Pons (tissue), 1 donor: ENCODE measurements at places on chromosomes 2 and 18.

GRCh38 chr2:152925547-152926448 lies 207.4 kb downstream of the ARL6IP6 start:
- DNase-seq: peak; percentile 66

GRCh38 chr2:226057365-226057764 lies 657.9 kb downstream of the NYAP2 start:
- DNase-seq: no peak

DNA sequence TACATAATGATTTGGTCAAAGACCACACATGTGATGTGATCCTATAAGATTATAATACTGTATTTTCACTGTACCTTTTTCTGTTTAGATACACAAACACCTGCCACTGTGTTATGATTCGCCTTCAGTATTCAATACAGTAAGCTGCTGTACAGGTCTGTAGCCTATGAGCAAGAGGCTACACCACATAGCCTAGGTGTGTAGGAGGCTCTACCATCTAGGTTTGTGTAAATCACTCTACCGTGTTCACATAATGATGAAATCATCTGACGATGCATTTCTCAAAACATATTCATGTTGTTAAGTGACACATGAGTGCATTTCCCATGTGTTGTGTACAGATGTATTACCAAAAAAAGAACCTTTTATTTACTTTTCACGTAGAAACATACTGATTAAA lies 74.5 kb downstream of the USP40 start:
- DNase-seq: no peak

- DNase-seq: no peak
Observed at GRCh38 chr18:7904529-7904928, 337.4 kb downstream of the PTPRM start.

DNA sequence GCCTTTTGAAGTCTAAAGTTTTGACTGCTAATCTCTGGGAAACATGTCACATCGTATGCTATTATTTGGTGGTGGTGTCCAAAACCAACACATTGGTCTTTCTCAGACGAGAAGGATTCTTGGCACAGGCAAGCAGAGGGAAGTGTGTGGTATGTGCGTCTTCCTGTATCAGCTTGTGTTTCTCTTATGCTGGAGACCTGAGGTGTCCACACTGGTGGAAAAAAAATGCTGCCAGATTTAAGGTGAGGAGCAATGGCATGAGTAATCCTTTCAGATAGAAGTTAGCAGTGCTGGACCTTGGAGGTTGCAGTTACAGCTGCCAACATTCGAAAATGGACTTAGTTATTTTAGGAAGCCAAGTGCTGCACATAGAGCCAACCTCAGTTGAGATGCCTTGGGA lies 11.7 kb upstream of the FHL2 start:
- DNase-seq: no peak

GRCh38 chr2:138103156-138103555 lies 138.9 kb downstream of the HNMT start:
- DNase-seq: no peak

DNA sequence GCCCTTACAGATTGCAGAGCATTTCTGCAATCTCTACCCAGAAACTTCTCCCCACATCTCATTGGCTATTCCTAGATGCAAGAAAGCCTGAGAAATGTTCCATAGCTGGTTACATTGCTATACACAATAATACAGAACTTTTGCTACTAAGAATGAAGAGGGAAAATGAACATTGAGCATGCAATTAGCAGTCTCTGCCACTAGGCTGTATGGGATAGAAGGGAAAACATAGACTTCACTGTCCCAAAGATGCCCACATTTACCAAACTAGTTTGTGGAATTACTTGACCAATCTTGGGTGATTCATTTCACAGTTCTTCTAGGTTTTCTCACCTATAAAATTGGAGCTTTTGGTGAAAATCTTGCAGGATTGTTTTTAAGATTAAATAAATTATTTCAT lies 265.7 kb upstream of the NT5C1B start:
- peak; percentile 6 for DNase-seq

DNA sequence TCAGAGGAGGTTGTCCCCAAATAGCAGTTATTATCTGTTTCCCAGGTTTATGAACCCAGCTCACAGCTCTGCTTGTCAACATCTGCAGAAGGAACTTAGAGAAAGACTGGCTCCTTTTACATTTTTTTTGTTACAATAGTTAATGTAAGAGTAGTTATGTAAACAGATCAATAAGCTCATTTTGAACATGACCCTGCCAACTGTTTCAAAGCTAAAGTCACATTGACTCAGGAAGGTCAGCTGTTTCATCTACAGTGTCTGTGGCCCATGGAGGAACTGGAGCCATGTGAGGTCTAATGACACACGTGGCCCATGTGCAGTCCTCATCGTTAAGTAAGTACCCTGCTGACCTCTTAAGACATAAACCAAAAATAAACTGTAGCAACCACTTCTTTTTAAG lies 97.1 kb downstream of the SH3RF3 start:
- DNase-seq: peak; percentile 41

DNA sequence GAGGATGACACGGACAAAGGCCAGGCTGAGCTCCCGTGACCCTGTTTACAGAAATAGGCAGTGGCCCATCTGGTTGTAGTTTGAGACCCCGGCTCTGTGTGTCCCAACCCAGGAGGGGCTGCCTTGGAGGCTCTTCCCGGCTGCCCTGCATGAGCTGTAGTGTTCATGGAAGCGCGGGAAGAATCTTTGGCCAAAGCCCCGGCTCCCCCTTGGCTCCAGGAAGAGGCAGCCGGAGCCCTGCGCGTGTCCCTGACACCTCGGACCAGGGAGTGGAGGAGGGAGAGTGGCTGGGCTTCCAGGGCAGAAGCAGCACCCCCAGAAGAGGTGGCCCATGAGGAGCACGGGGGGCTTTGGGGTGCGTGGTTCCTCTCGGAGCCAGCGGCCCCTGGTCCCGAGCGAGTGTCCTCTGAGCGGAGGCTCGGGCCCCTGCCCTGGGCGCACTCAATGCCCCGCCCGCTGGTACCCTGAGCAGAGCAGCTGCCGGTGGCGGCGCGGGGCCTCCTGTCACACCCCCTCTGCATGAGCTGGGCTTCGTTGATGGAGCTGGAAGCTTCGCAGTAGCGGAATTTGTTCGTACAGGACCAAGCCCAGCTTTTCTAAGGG lies 21.7 kb downstream of the GPR35 start:
- no peak for DNase-seq

DNA sequence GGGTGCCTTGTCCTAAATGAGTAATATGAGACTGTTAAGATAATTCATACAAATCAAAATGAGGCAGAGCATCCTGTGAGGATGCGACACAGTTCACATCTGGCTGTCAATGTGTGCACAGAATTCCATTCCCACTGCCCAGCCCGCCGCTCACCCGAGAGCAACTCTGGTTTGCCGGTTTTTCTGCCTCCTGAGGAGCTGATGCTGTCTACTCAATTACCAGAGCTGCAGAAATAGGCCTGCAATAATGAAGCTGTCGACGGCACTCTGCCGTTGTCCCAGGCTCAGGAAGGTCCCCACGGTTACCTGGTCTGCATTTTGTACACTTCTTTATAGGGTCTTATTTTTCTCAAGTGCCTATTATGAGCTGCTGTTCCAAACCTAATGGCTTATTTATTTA lies 55.7 kb upstream of the LYPD1 start:
- no peak for DNase-seq

- DNase-seq: no peak
Observed at GRCh38 chr2:168992026-168992425, 39.1 kb downstream of the ABCB11 start.

GRCh38 chr2:111042772-111043771 lies 77.6 kb upstream of the BCL2L11 start:
- DNase-seq: no peak

DNA sequence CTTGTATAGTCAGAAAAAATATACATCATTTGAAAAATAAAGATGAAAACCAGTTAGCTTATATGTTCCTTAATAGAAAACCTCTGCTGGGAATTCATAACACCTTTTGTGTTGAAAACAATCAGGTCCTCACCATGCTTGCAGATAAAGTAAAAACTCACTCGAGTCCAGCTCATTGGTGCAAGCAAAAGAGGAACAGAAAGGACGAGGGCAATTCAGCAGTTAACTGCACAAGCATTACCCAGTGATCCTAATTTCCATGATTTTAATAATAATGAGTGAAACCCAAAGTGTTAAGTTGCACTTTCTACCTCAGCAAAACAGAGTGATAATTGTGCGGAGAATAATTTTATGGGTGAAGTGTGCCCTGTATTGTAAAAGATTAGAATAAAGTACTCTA lies 839.9 kb downstream of the BCL11A start:
- DNase-seq: no peak

DNA sequence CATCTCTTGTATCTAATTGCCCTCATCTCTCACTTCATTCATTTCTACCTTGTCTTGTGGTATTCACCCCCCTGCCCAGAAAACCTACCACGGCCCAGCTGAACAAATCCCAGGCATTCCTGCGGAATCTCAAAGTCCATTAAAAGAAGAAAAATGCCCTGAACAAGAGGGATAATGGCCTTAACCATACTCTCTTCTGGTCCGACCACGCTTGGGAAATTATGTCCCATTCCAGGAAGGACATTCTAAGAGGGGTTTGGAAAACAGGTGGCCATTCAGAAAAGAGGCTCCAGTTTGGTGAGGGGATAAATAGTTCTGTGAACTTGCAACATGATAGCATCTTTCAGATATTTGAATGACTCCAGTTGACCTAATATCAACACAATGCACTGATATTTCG lies 349.9 kb upstream of the ZNF521 start:
- DNase-seq: no peak

DNA sequence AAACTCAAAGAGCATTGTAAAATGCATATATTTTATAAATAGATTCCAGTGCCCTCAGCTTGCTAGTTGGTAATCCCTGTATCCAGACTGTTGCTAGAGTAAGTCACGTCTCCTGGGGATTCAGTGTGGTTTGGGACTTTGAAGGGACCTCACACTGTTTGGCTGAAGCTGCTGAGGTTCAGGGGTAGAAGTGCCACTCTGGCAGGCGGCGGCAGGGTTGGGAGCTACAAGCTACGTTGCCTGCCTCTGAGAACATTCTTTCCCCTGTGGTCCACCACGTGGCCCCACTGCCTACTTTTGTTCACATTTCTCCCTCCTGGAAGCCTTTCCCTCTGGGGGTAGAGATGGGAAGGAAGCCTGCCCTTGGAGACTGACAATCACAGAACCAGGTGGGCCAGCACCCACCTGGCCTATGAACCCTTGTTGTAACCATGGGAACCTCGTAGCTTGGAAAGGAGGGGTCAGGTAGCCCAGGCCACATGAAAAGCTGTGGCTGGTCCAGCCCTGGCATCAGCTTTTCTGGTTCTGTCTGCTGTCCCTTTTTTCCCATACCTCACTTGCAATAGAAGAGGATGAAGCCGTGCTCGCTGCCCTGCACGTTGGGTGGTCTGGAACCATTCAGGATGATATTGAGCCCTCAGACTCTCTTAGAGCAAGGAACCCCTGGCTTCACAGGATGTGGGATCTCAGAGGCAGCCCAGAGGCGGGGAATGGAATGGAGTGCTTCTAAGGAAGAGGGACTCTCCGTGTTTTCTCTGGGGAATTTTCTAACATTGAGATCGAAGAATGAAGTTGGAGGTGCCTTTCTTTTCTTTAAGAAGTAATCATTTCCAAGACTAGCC lies 2.9 kb downstream of the RNF144A start:
- peak; percentile 16 for DNase-seq

- DNase-seq: no peak
Observed at GRCh38 chr2:48358982-48359381, 171.0 kb upstream of the STON1 start.

DNA sequence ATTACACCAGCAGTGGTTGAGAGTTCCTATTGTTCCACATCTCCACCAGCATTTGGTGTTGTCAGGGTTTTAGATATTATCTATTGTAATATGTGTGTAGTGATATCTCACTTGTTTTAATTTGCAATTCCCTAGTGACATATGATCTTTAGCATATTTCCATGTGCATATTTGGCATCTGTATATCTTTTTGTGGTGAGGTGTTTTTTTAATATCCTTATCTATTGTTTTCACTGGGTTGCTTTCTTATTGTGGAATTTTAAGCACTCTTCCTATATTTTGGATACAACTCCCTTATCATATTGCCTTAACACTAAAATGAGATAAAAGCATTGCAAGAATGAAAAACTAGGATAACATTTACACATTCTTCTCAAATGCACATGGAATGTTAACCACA lies 453.9 kb upstream of the FSIP2 start:
- DNase-seq: no peak

DNA sequence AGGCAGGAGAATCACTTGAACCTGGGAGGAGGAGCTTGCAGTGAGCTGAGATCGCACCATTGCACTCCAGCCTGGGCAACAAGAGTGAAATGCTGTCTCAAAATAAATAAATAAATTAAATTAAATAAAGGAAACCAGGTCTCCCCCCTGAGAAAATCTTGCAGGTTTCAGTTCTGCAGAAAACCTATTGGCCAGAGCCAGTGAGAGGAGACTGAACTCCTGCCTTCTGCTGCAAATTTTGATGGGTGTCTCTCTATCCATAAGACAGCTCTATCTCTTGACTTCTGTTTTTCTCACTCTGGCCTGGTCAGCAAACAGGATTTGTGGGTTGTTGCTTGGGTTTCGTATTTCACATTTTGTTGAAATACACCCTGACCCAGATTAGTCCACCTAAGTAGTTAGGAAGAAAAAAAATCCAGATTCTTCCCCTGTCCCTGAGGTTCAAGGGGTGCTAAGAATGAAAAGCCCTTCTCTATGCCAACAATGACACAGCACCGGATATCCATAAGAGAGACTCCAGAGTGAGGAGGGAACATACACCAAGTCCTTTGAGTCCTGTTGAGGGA lies 86.7 kb upstream of the MAP4K4 start:
- DNase-seq: no peak

- DNase-seq: no peak
Observed at GRCh38 chr2:130851624-130852382, 15.1 kb downstream of the ARHGEF4 start.

DNA sequence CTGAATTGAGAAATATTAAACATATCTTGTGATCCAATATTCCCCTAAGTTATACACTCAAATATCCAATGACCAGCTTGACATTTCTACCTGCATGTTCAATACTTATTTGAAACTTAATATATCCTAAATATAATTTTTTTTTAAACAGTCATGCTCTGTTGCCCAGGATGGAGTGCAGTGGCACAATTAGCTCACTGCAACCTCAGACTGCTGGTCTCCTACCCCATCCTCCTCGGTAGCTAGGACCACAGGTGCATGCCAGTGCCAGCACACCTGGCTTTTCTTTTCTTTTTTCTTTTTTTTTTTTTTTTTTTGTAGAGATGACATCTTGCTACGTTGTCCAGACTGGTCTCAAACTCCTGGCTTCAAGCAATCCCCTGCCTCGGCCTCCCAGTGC lies 4.2 kb downstream of the KYNU start:
- DNase-seq: no peak

DNA sequence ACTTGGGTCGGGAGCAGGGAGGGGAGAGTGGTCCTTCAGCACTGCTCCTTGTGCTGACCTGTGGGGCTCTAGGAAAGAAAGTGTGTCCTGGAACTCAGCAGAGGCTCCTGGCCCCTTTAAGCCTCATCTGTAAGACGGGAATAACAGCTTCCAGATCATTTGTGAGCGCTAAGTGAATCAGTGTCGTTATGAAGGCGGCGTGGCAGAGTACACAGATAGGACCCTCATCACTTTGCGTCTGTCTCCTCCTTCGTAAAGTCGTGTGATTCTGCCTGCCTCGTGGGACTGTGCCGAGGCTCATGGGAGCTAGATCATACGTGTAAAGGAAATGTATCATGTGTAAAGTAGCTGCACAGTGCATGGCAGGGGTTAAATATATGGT lies 18.6 kb downstream of the COLEC11 start:
- no peak for DNase-seq
